ENCODE measurements at places on chromosomes 11 and 22. TPM values are rescaled to one million over a fixed set of nuclear protein-coding genes. Genes with fewer than 3 reads are reported as not detected.

Gene TRIM48
- total RNA-seq = not detected

Gene FAT3
- total RNA-seq = 0.16 TPM

Gene PNPLA3
- total RNA-seq = 14.1 TPM

Gene MAP6
- not detected for total RNA-seq

Gene KRTAP5-9
- total RNA-seq = not detected

Gene SLC15A3
- total RNA-seq = 26.5 TPM

Gene EHF
- not detected for total RNA-seq

Gene PLAAT5
- 0.24 TPM for total RNA-seq

Gene P2RY2
- not detected for total RNA-seq

Gene EMID1
- total RNA-seq = 45.6 TPM

Gene IRAG1
- total RNA-seq = 4.6 TPM

Gene MPZL2
- not detected for total RNA-seq

Gene OR10D3
- total RNA-seq = not detected

Gene SVIP
- 14.2 TPM for total RNA-seq

Gene MOGAT2
- total RNA-seq = not detected

Gene UNC93B1
- total RNA-seq = 73.5 TPM

Gene SYT9
- not detected for total RNA-seq

Gene B3GAT3
- total RNA-seq = 82.5 TPM

Gene PHOX2A
- total RNA-seq = not detected

Gene OR52N5
- not detected for total RNA-seq

Gene ISX
- total RNA-seq = not detected

Gene HBG2
- total RNA-seq = not detected

Gene NAALADL1
- not detected for total RNA-seq

Gene OR51B2
- total RNA-seq = not detected

Gene SLC6A5
- not detected for total RNA-seq

Gene MPPED1
- not detected for total RNA-seq

Gene STK33
- not detected for total RNA-seq

Gene SLC17A6
- not detected for total RNA-seq

Gene KRTAP5-1
- total RNA-seq = not detected

Data from SJSA1 (cell line).